ENCODE measurements at places on chromosomes 16 and 17. TPM values are rescaled to one million over a fixed set of nuclear protein-coding genes. Genes with fewer than 3 reads are reported as not detected.

ACADVL gene
- total RNA-seq: 215 TPM

TMEM97 gene
- 276 TPM for total RNA-seq

SLC35B1 gene
- total RNA-seq: 89.6 TPM

SLC38A8 gene
- total RNA-seq: not detected

DNA sequence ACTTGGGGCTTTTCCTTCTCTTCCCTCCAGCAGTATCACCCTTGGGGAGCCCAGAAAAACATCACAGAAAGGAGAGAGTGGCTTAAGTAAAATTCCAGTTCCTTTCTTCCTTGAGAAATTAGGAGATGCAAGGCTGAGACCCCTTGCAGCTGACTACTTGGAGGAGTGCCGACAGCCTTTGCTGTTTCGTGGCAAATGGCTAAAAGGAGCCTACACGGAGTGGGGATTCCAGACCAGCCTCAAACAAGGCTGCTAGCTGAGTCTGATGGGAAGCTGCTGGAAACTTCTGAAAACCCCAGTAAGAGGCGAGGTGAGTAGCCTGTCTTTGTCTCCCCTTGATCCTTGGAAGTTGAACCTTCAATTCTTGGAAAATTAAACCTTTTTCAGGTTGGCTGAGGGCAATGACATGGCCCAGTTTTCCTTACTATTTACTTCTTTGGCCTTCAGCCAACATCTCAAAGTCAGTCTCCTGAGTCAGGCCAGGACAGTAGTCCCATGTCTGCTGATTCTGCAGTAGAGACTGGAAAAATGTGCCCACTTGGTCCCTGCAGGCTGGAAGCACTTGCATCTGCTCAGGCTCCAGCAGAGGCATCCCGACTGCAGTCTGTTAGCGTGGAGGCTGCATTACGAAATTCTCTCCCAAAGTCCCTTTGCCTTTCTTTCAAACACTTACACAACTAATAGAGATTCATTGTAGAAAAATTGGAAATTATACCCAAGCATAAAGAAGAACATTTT, 23.4 kb downstream of the SMIM36 start:
- no peak for DNase-seq

- no peak for DNase-seq
These were observed 31.1 kb downstream of the ARHGAP17 start for GRCh38 chr16:24984101-24984500.
